Hindlimb muscle (tissue), 1 donor: ENCODE measurements at places on chromosomes 7 and 10. TPM values are rescaled to one million over a fixed set of nuclear protein-coding genes. Genes with fewer than 3 reads are reported as not detected.

The HMX3 gene
- polyA plus RNA-seq = not detected

The C7orf25 gene
- polyA plus RNA-seq = 1.8 TPM

The PALD1 gene
- polyA plus RNA-seq = 22.7 TPM

The TUBB8 gene
- polyA plus RNA-seq = not detected

The ADCY1 gene
- polyA plus RNA-seq = 12.0 TPM

The C10orf67 gene
- not detected for polyA plus RNA-seq

The METTL27 gene
- 1.5 TPM for polyA plus RNA-seq

The AS3MT gene
- 7.3 TPM for polyA plus RNA-seq

The GRID2IP gene
- polyA plus RNA-seq = 0.18 TPM

The GNGT1 gene
- not detected for polyA plus RNA-seq

The DOCK1 gene
- 29.9 TPM for polyA plus RNA-seq

The CFAP46 gene
- polyA plus RNA-seq = 0.12 TPM

The NXPH1 gene
- polyA plus RNA-seq = not detected

The DKK1 gene
- polyA plus RNA-seq = 0.44 TPM

DNA sequence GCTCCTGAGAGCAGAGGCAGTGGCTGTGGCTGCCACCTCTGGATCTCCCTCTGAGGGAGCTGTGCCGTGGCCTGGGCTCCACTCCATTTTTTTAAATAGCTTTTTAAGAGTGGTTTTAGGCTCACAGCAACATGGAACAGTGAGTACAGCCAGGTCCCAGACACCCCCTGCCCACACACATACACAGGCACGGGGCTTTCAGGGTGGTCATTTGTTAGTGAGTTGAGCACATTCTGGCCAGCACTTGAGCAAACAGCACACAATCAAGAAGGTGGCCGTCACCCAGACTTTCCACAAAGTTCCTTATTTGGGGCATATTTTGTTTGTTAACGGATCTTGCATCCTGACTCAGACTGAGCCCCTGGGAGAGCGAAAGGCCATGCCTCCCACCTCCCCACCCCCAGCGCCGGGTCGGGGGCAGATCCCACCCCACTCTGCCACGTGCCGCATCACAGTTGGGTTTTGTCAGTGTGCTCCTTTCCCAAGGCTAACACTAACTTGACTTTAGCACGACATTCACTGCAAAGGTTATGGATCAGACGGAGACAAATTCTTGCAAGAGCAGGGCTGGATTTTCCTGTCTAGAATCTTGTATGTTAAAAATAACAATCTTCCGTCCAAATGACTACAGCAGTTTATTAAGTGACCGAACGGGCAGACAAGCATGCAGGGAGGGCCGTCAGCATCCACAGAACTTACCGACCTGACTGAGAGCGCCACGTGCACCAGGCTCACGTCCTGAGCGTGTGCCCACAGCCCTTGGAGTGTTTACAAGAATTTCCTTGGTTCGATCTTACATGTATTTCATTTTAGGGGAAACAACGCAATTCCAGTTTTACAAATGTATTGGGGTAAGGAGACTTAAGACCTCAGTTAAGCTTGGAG lies 156.5 kb upstream of the NPS start:
- DNase-seq = no peak

- no peak for DNase-seq
Observed at GRCh38 chr10:78779339-78779955, 289.3 kb upstream of the ZMIZ1 start.

GRCh38 chr7:121079425-121080169 lies 91.1 kb downstream of the CPED1 start:
- no peak for DNase-seq

GRCh38 chr10:124283949-124284250 lies 134.8 kb downstream of the OAT start:
- DNase-seq = no peak

GRCh38 chr10:2851566-2851965 lies 215.8 kb upstream of the PFKP start:
- no peak for DNase-seq

DNA sequence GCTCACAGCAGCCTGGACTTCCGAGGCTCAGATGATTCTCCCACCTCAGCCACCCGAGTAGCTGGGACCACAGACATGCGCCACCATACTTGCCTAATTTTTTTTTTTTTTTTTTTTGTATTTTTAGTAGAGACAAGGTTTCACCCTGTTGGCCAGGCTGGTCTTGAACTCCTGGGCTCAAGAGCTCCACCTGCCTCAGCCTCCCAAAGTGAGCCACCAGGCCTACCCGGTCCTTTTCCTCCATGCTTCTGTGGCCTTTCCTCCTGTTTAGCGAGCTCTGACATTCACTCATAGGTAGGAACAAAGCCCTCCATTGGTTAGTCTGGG lies 50.1 kb upstream of the SRPK2 start:
- DNase-seq = no peak

GRCh38 chr10:118800920-118801319 lies 46.1 kb upstream of the CACUL1 start:
- DNase-seq = no peak

GRCh38 chr7:42197451-42197850 lies 39.6 kb downstream of the GLI3 start:
- DNase-seq = no peak

DNA sequence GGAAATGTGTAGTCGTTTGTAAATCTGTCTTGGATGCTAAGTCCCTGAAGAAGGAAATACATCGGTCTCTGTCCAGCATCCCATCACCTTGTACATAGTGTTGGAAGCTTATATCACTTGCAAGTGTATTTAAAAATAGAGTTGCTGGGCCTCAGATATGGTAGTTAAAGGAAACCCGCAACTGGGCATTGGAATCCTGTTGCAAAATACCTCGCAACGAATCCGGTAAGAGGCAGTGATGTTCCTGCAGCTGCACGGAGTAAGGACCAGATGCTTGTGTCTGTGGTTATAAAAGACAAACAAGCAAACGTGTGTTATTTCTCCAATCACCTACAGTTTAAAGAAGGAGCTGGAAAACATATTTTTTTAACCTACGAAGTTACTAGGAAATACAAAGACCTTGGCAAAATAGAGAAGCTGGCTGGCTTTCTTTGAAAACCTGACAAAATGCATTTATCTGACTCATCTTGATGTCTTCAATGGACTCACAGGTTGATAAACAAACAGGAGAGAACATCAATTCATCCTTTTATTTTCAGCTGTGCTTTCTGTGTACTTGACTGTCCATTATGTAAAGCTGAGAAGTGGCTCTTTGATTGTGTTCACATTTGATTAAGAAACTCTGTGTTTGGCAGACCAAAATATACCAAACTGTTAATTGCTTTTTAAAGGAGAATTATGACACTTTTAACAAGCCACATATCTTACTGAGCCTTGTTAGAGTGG lies 326.4 kb downstream of the SFMBT2 start:
- DNase-seq = no peak

DNA sequence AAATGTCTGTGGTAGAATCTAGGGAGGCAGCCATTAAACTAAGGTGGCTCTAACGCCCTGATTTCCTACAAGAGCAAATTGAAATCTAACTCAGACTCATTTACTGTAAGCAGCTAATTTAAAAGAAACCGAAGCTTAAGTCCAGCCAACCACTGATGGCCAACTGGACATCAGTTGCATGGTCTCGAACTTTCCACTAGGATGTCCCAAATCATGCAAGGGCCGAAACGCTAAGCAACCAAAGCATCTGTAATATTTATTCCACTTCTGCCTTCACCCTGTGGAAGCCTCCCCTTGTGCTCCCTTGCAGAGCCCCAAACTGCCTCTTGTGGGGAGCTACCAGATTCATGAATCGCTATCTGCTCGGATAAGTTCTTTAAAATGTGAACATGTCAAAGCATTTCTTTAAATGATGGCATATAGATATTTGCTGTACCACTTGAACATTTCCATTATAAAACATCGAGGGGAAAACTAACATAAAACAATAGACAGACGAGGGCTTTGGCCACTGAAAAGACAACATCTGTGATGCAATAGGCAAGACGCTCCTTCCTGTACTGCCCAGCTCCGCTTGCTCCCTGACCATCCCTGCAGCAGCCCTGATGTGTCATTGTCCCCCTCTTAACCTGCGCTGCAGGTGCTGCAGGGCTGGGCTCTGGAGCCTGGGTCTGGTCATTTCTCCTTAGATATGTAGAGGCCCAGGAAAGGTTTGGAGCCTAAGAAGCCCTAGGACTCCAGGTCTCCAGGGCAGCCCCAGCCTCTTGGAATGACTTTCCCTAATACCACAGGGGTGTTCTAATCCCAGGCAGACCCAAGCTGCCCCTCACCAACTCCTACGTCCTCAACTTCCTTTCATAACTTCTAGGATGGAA lies 2.9 kb upstream of the RBP3 start:
- DNase-seq = no peak

DNA sequence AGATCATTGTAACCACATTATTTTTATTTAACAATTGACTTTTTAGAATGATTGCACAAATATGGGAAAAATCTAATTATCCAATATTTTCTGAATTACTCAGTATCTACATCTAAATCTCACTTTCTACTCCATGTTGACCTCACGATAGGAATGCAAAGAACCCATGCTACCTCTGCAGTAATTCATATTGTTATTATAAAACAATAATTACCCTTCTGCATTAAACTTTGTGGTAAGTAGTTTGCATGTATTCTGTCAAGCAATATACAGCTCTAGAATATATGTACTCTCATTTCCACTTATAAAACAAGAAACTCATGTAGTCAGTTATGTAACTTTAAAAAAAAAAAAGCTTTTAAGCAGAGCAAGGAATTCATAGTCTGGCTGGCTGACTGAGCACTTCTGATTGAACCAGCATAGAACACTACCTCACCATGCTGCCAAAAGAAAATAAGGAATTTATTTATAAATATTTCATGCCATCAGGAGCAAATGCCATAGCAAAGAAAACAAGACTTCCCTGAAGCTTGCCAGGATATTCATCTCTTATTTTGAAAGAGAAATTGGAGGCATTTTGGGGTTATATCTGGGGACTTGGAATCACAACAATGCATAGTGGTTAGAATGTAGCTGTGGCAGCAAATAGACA lies 895.7 kb downstream of the XPNPEP1 start:
- DNase-seq = no peak

DNA sequence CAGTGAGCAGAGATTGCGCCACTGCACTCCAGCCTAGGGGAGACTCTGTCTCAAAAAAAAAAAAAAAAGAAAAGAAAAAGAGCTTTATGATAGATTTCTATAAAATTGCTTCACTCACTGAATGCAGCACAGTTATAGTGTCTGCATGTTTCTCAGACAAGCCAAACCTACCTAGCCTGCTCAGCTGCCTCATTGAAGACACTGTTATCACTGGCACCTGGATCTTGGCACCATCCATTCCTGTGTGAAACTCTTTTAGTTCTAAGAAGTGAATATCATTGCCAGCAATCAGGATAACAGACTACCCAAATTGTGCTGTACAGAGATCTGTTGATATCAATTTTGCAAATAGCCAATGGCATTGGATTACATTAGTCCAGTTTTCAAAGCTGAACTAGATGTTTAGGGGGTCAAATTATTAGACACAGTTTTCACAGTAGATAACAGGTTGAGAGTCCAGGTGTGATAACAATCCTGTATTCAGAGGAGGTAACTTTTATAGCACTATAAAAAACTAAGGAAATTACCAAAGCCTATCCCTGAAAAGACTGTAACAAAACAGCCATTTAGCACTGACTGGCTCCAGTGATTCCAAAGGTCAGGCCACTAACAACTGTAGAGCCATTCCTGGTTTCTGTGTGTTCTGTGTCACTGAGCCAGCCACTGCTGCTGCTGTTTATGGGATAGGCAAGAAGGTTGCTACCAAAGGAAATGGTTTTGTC lies 17.1 kb downstream of the PDSS1 start:
- no peak for DNase-seq

DNA sequence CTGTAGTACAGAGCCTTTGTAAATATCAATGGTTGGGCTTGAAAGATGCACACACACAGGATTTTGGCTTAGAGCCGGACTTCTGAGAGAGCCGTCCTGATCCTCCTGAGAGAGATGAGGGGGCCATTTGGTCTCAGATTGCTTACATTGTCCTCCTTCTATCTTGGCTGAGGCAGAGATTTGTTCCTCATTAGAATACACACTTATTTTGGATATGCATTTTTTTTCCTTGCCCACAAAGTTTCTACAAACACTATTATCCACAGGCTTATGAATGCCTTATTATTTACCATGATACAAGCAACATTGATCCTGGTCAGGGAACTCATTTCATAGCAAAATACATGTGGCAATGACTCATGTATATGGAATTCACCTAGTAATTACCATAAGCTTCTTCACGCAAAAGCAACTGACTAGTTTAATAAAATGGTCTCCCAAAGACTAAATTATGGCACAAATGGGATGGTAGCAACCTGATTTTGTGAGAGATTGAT lies 175.3 kb downstream of the MDFIC start:
- no peak for DNase-seq

DNA sequence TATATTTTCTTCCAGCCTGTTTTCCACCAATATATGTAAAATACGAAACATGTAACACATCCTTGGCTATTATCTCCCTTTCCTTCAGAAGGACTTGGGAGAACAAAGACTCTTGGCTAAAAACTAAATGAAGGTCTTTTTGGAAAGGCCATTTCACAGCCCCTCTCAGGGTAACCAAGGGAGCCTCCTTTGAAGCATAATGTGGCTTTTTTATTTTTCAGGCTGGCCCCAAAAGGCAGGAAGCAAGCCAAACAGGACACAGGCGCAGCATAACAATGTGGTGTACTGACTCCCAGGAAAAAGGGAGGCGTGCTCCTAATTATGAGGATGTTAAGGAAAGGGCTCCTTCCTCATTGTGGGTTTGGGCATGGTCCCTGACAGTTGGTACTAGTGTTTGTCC lies 30.3 kb upstream of the CCSER2 start:
- DNase-seq = no peak

- no peak for DNase-seq
Observed at GRCh38 chr7:151724920-151725584, 151.9 kb downstream of the PRKAG2 start.

DNA sequence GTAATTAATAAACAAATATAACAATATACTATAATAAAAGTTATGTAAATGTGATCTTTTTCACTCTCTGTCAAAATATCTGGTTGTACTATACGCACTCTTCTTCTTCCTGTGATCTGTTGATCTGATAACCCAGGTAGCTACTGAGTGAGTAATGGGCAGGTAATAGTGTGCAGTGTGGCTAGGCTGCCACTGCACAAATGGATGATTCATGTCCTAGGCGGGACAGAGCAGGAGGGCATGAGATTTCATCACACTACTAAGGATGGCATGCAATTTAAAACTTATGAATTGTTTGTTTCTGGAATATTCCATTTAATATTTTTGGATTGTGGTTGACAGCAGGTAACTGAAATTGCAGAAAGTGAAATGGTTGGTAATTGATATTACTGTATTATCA lies 44.5 kb downstream of the TAS2R16 start:
- no peak for DNase-seq

- no peak for DNase-seq
Observed at GRCh38 chr7:42617071-42617765, 294.7 kb downstream of the C7orf25 start.

GRCh38 chr7:132541656-132542055 lies 34.6 kb downstream of the PLXNA4 start:
- no peak for DNase-seq

- DNase-seq = no peak
Observed at GRCh38 chr10:51137756-51138529, 63.7 kb downstream of the PRKG1 start.

DNA sequence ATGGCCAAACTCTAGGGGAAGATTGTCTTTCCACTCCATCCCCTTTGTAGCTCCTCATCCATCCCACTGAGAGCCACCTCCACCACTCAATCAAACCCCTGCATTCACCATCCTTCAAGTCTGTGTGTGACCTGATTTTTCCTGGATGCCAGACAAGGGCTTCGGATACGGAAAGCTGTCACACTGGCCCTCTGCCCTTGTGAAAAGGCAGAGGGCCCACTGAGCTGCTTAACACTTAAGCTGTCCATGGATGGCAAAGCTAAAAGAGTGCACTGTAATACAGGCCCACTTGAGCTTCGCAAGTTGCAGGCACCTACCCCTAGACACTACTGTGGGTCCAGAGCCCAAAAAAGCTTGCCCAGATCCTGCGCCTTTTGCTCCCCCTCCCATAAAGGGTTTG lies 237.2 kb downstream of the MAGI2 start:
- no peak for DNase-seq
